ENCODE measurements at places on chromosomes 6 and 20.
A peak's percentile ranks its signal among the peaks of the same experiment; 100 is the strongest.

- no peak for DNase-seq
Observed at GRCh38 chr6:40386200-40386599, 201.0 kb downstream of the LRFN2 start.

DNA sequence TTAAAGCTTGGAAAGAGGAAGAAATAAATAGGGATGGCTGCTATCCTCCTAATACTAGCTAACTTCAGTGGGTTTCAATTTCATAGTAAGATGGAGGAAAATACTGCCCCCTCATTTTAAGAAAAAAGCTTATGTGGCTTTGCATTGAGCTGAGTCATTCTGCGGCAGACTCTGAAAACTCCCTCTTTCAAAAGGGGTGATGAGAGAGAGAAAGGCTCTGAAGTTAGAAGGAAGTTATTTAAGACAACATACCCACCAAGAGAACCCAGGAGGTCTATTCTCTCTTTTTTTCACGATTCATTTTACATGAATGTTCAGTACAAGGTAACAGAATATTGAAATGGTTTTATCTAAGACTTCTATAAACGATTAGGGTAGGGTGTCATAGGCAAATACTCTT is 4.5 kb downstream of the PRDM13 start:
- no peak for DNase-seq

- DNase-seq, result peak; percentile 54
Observed at GRCh38 chr20:44967207-44967807, 995 bp downstream of the STK4 start.

DNA sequence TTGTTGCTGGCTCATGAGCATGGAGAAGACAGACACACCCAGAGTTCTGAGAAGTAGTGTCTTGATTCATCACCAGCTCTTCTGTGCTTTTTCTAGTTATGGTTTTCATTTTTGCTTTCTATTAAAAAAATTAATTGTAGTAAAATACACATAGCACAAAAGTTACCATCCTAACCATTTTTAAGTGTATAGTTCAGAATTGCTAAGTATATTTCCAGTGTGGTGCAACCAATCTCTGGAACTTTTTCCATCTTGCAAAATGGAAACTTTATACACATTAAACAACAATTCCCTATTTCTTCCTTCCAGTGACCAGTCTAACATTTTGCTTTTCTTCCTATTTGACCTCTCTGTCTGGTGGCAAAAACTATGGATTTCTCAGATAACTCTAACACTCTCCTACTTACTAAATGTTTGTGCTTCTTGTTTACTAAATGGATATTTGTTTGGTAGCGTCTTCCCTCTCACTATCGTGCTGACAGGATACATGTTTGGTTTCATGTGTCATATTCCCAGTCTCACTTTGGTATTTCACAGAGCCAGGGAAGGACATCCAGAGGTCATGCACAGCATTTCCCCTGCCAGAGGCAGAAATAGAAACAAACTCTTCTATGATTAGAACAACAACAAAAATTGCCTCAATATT is 40.6 kb downstream of the TXLNB start:
- no peak for DNase-seq

- DNase-seq, result no peak
Observed at GRCh38 chr6:2843138-2843740, 1.6 kb upstream of the SERPINB1 start.

- peak; percentile 59 for DNase-seq
Observed at GRCh38 chr6:36599791-36600209, 5.6 kb downstream of the SRSF3 start.

GRCh38 chr6:161151660-161152526 is 122.0 kb downstream of the AGPAT4 start:
- DNase-seq, result no peak

GRCh38 chr6:112481211-112481610 is 134.1 kb downstream of the RFPL4B start:
- no peak for DNase-seq

DNA sequence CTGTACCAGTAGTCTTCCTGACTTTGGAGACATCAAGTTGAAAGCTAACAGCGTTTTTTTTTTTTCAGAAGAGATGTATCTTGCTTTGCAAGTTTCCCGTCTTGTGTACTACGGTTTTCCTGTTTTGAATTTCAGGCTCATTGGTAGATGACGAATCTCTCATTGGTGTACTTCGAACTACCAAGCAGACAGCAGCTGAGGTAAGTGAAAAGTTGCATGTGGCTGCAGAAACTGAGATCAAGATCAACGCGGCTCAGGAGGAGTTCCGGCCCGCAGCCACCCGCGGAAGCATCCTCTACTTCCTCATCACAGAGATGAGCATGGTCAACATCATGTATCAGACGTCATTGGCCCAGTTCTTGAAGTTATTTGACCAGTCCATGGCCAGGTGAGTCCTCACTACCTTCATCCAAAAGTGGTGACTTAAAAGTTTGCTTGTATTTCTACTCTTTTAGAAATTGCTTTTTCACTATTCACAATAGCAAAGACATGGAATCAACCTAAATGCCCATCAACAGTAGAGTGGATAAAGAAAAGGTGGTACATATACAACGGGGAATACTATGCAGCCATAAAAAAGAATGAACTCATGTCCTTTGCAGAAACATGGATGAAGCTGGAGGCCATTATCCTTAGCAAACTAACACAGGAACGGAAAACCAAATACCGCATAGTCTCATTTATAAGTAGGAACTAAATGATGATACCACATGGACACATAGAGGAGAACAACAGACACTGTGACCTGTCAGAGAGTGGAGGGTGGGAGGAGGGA is 110.6 kb upstream of the GLP1R start:
- DNase-seq, result no peak

Data from CD4-positive, alpha-beta T cell treated with Interferon gamma for 1 hour (primary cell).